ENCODE measurements at places on chromosomes 7 and 10.

- no peak for DNase-seq
Measured at GRCh38 chr7:84529480-84530205, 335.1 kb upstream of the SEMA3A start.

DNA sequence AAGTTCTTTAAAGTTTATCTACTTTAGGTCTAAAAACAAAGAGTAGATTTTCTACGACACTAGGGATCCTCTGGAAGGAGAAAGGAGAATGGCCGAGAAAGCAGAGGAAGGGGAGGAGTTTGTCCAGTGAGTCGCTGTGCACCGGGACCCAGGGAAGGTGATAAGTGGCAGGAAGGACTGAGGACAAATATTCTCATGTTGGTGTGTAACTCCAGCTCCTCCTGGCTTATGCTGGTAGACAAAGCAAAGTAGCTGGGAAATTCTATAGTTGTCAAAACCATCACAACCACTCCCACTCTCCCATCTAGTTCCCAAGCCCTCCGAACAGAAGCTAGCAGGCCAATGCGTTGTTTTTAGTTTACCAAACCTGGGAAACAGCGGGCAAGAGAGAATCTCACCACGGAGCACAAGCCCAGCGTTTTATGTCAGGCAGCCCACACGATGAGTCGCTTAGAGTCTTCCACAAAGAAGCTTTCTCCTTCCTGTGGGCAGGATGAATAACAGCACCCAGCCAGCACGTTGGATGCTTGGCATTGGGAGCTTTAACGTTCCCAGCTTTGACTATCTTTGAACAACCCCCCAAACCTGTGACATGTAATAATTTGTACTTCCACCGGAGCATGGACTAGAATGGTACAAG, 32.9 kb upstream of the JCAD start:
- no peak for DNase-seq

- no peak for DNase-seq
Measured at GRCh38 chr10:12655940-12656339, 306.6 kb downstream of the CAMK1D start.

GRCh38 chr10:44047361-44047760, 337.5 kb downstream of the CXCL12 start:
- DNase-seq = no peak

DNA sequence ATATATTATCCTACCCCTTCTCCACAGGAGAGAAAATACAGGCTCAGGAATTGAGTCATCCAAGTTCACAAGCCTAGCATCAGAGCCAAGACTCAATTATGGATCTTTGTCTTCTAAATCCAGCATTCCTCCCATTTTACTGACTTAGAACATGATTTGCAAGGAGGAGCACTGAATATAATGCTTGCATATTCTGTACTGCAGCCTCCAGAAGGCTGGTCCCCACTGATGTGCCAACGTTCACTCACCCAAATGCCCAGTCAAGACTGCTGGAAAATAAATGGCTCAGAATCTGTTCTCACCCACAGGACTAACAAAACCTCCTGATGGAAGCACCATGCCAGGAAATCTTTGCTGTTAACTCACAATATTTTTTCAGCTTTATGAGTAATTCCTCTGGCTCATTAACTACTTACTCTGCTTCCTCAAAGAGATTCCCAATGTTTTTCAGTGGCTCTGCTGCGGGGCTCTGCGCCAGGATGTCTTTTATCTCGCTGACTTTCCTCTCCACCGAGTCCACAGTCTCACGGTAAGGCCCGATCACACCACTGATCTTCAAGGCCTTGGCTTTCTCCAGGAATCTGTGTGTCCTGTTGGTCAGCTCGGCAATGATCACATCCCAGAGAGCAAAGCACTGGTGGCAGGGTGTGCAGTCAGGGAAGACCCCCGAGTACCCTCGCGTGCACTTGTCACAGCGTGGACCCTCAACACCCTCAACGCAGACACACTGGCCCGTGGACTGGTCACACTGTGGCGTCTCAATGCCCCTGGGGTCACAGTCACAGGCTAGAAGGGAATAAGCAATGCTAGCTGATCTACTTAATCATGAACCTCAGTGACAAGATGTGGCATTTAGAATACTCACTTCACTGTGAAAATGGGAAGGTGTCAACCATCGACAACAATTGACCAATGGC, 48.8 kb downstream of the DLD start:
- DNase-seq = peak; percentile 53

- no peak for DNase-seq
Measured at GRCh38 chr7:131546583-131547141, 9.8 kb downstream of the PODXL start.

GRCh38 chr7:91228927-91229558, 35.2 kb upstream of the FZD1 start:
- no peak for DNase-seq

- no peak for DNase-seq
Measured at GRCh38 chr7:18997477-18998150, 119.8 kb downstream of the TWIST1 start.

- DNase-seq = no peak
Measured at GRCh38 chr7:71221549-71221948, 89.6 kb downstream of the GALNT17 start.

GRCh38 chr7:157032128-157032527, 21.7 kb upstream of the MNX1 start:
- DNase-seq = no peak

DNA sequence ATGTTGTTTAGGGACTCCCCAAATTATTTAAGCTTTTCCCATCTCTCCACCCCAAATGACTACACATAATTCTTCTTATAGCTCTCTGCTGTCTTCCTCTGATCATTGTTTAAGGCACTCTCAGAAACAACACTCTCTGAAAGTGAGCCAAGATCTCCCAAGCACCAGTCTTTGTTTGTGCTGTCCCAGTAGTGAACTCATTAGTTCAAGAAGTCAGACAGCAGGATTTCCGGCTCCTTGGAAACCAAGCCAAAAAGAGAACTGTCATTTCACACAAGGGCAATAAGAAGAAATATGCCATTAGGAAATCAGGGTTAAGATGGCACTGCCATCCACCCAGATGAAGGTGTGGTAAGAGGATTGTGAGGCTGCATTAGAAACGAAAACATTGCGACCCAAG, 83.1 kb downstream of the FZD1 start:
- no peak for DNase-seq

- DNase-seq = no peak
Measured at GRCh38 chr7:104130726-104131125, 77.1 kb downstream of the ORC5 start.

DNA sequence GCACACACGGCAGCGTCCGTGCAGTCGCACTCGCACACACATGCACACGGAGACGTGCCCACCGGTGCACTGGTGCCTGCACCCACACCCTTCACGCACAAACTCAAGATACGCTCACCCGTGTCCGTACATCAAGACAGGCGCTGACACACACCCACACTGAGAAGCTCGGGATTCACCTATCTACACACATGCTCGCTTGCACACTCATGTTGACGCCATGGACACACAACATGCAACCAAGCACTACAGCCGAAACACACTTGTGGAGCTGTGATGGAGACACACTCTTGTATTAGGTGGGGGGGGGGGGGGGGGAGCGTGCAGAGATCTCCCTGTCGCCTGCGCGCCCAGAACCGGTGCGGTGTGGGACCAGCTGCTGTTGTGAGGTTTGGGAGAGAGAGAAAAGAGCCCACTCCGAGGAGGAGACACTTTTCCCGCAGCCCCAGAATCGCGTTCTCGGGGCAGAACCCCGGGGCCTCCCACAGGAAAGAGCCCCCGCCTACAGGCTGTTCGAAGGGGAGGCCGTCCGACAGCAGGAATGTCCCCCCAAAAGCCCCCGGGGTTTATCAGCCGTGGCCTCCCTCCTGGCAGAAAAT, 605 bp upstream of the NFKB2 start:
- DNase-seq = no peak

DNA sequence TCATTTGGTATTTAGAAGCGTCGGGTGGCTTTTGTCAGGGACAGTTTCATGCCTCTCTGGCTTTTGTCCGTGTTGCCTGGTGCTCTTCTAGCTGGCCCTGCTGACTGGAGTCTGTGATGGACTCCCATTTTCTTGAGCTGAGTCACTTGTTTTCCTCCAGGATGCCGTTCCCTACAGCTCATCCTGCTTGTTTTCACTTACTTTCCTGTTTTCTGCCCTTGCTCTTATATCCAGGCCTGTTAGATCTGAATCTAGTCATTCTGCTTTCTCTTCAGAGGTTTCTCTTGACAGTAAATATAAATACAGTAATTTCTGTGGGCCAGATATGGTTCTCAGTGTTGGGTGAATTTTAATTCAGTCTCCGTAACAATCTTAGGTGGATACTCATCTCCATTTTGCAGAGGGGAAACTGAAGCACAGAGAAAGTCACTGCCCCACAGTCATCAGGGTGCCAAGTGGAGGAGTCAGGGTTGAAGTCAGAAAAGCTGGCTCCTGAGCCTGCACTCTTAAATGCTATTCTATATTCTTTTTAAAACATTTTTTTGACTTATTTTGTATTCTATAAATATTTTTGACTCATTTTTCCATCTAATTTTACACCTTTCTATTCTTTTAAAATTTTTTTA, 85.4 kb downstream of the CCNY start:
- DNase-seq = no peak

DNA sequence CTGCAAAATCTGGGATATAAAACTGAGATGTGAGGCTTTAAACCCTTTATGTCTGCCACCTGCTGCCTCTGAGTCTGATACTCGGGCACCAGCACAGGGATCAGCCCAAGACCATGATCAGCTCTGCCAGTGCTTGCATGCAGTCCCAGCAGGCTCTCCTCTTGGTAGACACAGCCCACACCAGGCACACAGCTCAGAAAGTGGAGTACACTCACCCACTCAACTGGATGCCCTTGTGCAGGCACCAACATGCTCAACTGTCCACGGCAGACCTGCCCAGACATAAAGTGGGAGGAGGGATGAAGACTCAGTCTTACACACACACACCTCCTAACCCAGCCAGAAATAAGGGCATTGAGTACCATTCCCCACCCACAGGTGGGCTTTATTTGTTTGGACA, 18.2 kb upstream of the MYH16 start:
- no peak for DNase-seq

- DNase-seq = no peak
Measured at GRCh38 chr7:128742206-128742605, 3.0 kb downstream of the CALU start.

DNA sequence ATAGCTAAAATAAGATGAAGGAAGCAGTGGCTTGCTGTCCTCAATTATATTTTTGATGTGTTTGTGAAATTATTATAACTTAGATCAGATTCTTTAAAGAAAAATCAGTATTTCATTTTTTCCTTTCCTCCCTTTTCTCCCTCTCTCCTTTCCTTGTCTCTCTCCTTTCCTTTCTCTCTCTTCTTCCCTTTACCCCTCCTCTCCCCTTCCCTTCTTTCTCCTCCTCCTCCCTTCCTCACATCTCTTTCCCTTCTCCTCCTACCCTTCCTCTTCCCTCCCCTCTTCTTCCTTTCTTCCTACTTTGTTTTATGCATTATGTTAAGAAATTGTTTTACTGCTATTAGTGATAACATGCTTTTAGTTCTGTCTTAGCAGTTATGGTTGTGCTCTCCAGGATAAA, 171.5 kb downstream of the ADK start:
- DNase-seq = no peak

DNA sequence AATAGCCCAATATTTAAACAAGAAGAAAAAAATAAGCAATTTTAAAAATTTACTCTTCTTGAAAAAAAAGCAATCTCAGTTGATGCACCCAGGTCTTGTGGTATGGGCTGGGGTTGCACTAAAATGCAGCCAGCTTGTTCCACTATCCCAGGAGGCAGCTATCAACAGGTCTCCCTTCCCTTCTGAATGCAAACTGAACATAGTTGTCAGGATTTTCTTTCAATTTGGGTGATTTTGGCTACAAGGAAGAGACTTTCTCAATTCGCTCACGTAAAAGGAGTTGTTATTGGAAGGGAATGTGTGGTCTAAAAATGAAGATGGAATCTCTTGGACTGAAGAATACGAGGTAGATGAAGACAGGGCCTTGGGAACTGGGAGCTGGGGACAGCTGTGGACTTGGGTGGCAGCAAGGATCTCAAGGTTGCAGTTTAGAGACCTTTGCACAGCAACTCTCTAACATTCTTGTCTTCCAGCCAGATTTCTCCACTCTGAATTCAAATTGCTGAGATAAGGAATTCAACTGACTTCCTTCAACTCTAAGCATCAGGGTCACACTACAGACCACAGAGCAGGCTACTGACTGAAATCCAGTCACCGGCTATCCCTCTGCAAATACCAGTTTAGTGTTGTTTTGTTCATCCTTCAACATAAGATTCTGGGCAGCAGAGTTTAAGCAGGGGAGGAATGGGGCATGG, 3.1 kb upstream of the TMEM26 start:
- no peak for DNase-seq

GRCh38 chr10:77176232-77176631, 461.4 kb downstream of the KCNMA1 start:
- DNase-seq = no peak

GRCh38 chr10:100364735-100365391, 17.8 kb downstream of the SCD start:
- peak; percentile 89 for DNase-seq

DNA sequence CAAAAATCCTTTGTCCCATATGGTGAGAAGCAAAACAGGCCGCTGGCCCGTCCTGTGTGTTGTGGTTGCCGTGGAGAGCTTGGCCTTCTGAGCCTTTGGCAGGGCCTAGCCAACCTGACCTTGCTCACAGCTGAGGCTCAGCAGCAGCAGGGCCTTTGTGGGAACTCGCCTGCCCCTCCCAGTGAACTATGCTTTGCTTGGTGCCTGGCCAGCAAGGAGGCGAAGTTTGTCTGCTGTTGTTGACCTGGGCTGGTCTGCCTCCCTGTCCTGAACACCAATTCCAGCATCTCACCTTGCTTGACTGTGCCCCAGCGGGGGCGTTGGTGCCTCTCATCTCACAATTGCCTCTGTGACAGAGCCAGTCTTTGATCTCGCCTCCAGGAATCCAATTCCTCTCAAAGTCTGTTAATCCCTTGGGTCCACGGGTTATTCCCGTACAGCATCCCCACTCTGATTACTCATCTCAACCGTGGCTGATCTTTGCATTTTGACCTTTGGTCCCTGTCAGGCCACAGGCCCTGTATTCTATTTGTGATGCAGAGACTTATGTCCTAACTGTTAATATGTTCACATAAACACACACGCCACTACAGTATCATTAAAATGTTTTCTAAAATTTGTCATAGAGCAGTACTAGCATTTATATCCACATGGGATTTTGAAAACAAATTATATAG, 22.6 kb downstream of the EPDR1 start:
- peak; percentile 90 for DNase-seq

GRCh38 chr7:6420680-6421079, 27.1 kb downstream of the DAGLB start:
- DNase-seq = no peak

DNA sequence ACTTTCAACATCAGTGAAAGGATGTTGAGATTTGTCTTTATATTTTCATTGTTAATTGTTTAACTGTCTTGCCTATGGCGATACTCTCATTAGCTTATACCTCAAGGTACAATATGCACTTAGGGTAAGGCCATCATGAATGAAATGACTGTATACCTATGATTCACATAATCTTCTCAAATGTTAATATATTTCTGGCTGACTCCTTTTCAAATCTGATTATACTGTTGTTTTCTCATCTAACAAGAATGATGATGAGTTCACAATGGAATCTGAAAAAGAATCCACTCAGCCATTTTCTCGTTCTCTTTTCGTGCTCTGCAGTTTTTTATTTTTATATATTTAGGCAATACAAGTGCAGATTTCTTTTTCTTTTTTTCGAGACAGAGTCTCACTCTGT, 159.1 kb downstream of the ARHGAP12 start:
- DNase-seq = no peak

- peak; percentile 12 for DNase-seq
Measured at GRCh38 chr7:30931161-30931928, 19.7 kb downstream of the AQP1 start.

GRCh38 chr10:69742356-69742695, 59.4 kb upstream of the COL13A1 start:
- no peak for DNase-seq

GRCh38 chr7:142420554-142421362, 162.9 kb upstream of the PRSS58 start:
- no peak for DNase-seq
